Suppressor macrophage (primary cell): ENCODE measurements at places on chromosomes 3 and 15.

- no peak for DNase-seq
These were observed 292.7 kb downstream of the EPHB1 start for GRCh38 chr3:135087782-135088181.

DNA sequence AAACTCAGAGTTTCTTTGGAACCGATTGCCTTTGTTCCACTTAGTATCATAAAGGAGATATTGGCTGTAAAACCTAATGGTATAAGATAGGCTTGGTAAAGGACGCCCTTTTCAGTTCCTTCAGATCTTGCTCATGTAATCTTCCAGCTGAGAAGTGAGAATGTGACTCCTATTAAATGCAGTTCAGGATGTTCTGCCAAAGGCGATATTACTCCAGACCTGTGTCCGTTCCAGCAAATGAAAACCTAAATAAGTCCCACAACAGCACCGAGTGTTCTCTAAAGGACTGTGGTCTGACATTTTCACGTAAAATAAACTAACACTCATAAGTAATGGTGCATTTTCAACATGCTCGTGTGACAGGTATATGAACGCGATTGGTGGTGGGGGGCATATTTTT is 276.2 kb downstream of the FEZF2 start:
- no peak for DNase-seq

DNA sequence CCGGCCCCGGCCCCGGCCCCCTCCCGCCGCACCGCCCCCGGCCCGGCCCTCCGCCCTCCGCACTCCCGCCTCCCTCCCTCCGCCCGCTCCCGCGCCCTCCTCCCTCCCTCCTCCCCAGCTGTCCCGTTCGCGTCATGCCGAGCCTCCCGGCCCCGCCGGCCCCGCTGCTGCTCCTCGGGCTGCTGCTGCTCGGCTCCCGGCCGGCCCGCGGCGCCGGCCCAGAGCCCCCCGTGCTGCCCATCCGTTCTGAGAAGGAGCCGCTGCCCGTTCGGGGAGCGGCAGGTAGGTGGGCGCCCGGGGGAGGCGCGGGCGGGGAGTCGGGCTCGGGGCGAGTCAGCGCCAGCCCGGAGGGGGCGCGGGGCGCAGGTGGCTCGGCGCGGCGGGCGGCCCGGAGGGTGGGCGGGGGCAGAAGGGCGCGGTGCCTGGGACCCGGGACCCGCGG is 352 bp downstream of the CHRD start:
- peak; percentile 55 for DNase-seq

DNA sequence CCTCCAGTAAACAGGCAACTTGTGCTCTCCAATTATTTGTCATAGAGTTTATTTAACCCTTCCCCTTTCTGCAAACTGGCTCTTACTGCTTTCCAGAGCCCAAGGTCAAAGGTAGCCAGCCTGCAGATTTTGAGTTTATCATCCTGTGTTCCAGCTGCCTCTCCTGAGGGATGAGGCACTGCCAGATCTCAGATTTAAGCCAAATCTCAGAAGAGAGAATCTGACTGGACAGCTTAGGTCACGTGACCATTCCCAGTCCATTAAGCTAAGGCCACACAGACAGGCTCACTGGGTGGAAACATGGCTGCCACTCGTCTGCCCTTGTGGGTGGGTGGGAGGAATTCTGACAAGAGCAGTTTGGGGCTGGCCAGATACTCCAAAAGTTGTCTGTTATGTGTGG is 8.6 kb upstream of the SIAH2 start:
- no peak for DNase-seq

DNA sequence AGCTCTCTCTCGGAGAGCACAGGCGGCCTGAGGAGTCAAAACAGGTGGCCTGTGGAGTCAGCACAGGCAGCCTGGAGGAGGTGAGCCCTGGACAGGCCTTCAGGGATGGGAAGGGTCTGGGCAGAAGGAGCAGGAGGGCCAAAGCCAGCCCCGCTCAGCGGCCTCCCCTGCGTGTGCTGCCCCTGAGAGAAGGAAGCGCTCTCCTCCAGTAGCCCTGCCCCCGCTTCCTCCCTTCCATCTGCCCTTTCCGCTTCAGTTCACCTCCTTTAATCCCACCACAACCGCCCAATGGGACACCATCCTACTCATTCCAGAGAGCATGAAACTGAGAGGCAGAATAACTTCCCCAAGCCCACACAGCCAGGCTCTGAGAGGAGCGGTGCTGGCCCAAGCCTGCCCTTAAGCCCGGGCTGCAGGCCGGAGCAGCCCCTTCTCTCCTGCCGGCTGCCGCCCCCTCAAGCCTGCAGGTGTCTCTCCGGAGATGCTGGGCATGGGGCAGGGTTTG is 3.2 kb upstream of the NR2E3 start:
- DNase-seq: no peak

DNA sequence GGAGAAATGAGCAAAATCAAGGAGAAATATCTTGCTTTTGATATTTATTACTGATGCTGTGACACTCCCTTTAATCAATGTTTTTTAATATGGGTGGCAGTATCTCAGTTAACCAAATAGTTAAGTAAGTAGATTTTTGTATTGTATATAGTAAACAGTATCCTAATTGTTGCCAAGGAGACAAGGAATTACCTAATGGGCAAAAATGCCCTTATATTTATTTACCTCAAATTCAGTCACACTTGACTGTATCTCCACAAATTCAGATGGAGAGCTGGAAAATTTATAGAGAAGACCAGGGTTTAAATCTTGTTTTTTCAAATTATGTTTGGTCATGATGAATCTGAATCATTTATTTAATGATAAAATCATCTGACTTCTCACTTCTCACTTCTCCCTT is 3.6 kb upstream of the CHD2 start:
- DNase-seq: no peak
